Kidney (tissue), 22 donors: ENCODE measurements at places on chromosomes 1 and 21.

GRCh38 chr21:45504516-45505415, 37.5 kb downstream of the SLC19A1 start:
- DNase-seq: peak; percentile 49

- no peak for DNase-seq
Measured at GRCh38 chr1:22473952-22474351, 22.3 kb downstream of the ZBTB40 start.

DNA sequence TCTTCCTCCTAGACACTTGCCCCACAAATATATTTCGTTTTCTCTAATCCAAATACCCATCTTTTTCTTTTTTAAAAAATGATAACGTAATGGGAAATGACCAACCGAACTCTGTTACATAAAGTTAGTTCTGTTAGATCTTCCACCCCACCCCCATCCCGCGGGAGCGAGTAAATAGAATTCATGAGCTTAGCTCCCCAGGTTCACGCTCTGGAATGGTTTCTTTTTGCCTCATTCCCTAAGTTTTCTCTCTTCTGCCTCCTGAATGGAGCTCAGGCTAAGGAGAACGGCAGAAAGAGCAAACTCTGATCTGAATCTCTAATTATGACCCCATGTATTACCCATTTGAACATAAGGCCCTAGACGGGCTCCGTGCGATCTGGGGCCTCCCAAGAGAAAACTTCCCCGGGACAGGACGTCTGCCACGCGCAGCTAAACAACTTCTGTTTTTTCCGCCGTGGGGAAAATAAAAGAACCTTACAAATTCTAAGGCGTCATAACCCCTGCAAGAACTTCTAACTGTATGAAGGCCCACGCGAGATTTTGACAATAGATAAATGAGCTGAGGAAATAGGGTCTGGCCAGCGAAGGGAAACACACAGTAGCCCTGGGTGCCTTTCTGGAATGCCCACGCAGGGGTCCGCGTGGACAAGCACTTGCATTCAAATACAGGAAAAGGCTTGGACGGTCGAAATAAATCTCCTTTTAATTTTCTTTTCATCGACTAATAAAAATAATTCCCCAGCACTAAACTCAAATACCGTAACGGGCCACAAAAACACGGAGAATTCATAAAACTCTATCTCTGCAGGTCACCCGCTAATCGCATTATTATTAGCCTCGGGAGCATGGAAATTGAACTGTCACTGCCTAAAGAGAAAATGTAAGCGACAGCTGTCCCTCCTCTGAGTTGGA, 2.2 kb downstream of the TBX15 start:
- no peak for DNase-seq

DNA sequence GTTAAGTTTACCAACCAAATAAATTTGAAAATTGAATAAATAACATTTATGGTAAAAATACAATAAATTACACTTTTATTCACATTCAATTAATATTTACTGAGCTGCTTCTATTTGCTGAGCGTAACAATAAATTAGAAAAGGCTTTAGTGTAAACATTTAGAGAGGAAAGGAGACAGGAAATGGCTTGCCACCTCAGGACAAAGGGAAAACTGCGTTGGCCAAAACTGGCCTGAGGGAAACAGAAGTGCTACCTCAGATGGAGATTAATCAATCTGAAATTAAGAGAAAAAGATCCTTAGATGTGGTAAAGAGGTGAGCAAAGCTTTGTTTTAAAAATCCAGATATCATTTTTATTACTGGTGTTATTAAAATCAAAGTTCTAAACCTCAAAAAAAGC, 128.0 kb downstream of the SLC44A5 start:
- DNase-seq: no peak

DNA sequence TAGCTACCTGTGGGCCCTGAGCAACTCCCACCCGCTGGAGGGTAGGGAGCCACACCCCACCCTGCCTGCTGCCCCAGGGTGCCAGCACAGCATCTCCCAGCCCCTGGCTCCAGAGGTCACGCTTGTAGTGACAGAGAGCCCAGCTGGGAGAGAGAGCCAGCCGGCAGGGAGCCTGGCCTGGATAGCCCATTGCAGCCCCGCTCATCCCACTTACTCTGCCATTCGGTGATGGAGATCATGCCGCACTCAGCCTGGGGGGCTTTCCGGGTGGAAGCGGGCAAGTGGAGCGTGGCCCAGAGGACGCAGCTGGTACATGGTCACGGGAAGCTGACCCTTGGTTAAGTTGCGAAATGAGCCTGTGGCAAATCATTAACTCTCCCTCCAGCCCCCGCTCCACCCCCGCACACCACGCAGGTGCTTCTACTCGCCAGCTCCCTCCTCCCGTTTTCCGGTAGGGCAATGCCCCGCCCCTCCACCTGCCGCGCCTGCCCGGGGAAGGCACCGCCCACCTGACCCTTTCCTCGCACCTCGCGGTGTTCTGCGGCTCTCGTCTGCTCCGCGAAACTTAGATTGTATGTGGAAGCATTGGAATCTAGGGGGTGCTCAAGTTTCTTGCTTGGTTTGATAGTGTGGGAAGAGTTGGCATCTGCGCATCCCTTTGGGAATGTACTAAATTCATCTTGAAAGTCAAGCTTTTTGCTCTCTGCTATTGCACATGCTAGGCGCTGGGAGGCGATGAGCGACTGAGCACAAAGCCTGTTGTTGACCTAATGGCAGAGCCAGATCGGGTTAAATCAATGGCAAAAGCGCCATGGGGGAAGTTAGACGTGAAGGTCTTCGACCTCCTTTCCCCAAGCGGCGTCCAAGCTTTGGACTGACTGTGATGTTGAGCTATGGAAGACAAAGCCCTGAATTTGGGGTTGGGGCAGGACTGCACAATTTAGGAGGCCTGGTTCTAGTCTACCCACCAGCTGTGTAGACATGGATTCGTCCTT, at the start of gene GOLT1A:
GOLT1A (minus strand) TSS at position 321 of the 995 bp plus-strand sequence; CDS start at position 239, 82 bp downstream.
- peak; percentile 94 for DNase-seq

GRCh38 chr1:206734499-206735142, 36.0 kb upstream of the IL19 start:
- DNase-seq: no peak

DNA sequence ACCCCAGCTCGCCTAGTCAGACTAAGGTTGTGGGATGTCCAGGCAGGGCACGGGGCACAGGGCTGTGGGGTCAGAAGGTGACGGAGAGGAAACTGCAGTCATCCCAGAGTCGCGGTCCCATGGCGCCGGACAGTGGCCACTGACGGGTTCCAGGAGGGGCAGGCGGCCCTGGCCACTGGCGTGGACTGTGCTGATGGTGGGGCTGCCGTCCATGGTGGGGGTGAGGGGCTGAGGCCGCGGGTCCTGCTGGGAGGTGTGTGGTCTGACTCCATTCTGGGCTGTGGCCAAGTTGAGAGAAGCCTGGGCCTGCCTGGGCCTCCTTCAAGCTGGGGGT, 32.0 kb downstream of the PCNT start:
- no peak for DNase-seq

GRCh38 chr1:36479505-36480051, 3.1 kb downstream of the CSF3R start:
- no peak for DNase-seq

- DNase-seq: no peak
Measured at GRCh38 chr21:44912158-44912473, 8.6 kb downstream of the ITGB2 start.

DNA sequence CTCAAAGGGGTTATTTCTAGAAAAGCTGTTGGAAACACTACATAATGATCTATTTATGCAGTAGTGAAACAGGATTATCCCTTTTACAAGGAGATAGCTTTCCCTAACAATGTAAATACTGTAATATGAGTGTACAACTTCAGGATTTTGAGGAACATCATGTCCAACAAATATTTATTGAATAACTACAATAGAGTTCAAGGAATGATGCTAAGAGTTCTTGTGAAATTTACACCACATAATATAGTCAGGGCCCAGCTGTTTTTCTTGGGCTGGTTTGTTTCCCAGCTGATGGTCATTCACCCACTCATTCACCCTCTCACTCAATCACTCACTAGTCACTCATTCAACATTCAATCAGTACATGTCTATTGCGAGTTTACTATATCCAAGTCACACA, 12.3 kb upstream of the LYPLAL1 start:
- no peak for DNase-seq

DNA sequence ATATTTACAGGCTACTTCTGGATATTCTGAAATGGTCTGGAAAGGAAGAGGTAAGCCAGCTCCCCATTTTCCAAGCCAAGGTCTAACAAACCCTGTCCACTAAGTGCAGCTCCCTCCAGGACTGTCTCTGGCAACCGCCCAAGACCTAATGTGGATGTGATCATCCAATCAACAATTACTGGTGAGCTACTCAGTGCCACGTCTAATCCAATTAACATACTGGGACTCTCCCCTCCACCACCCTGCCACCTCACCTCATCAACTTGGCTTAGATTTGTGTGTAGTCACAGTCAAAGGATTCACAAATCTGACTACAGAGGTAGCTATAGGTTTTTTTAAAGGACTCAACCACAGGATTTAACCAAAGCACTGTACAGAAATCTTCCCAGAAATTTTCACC, 25.4 kb upstream of the S100A7 start:
- DNase-seq: no peak

DNA sequence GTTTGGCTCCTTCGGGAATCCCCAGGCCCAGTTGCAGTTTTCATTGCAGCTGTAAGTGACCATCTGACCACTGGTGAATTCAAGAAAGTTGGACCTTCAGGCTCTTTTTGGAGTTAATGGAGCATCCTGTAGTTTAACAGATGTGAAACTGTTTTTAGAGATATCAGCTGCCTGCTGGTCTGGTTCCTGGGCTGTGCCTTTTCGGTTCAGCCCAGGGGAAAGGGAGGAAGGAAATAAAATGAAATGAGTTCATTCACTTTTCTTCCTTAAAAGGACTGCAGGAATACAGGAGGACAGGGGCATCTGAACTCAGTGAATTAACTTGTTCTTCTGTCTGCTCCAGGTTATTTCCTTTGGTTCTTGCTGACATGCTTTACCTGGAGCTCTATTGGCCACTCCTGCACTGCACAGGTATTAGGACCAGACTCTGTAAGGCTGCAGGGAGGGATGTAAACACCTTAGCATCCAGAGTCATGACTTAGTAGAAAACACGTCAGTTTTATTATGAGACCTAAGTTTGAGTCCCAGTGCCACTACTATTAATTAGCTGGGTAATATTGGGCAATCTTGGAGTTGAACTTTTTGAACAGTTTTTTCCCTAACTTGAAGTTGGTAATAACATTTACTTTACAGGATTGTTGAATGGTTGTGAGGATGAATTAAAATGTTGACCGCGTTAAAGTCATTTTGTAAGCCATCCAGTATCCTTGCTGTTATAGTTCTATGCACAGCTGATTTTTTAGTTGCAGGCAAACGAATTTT, 83.6 kb downstream of the LRRC8D start:
- peak; percentile 55 for DNase-seq

GRCh38 chr1:98881901-98882300, 122.8 kb downstream of the PLPPR5 start:
- DNase-seq: no peak

DNA sequence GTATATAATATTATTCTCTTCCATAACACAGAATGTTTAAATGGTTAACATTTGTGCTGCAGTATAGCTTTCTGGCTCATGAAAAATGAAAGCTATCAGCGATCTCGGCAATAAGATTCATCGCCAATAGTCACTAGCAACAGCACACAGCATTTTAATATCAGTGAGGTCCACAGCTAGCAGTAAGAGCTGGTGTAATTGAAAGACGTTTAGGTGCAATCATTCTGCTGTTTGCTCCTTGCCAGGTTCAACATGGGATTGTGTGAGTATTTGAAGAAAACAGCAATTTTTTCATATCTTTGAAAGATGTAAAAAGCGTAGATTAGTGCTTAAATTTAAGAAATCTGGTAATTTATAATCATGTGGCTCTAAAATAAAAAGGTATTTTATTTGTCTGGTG, 20.1 kb downstream of the PRKACB start:
- no peak for DNase-seq

GRCh38 chr1:42504535-42505128, 41.5 kb downstream of the CCDC30 start:
- no peak for DNase-seq

DNA sequence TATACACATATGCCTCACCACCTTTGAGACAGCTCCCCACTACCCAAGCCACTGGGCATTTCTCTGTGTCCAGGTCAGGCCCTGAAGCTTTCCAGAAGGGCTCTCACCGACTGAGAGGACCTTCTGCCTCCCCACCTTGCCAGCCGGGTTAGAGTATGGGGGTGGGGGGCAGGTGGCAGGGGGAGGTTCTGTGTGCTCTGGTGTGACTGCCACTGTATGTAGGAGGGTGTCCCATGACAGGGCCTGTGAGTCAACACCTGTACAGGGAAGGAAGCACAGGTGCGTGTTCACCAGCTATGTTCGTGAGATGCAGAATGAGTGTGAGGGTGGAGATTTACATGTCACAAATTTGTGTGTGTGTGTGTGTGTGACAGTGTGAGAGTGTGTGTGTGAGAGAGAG, 7.0 kb downstream of the AHDC1 start:
- DNase-seq: no peak
